NCI-H1436 (cell line): ENCODE measurements at places on chromosomes 2 and 18.

GRCh38 chr2:113274432-113274831 lies 4.3 kb downstream of the PAX8 start:
- no peak for DNase-seq

- DNase-seq, result no peak
These were observed 72.7 kb downstream of the CABLES1 start for GRCh38 chr18:23207994-23208393.

DNA sequence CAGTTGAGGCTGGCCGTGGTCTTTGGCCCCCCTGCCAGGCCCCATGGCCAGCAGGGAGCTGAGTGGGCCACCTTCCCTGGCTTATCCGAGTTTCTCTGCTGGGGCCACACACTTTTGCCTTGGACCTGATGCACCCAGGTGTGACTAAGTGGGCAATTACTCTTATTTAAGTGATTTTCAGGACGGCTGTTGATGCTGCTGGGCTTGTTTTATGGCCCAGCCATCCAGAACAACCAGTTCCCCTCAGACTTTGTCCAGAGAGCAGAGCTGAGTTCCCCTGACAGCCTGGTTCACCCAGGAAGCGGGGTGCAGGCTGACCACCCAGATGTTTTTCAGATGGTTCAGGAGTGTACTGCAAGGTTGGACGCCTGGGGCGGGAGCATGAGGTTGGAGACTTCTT lies 68.8 kb downstream of the GLI2 start:
- DNase-seq, result no peak

GRCh38 chr2:100703739-100704138 lies 116.2 kb upstream of the NPAS2 start:
- DNase-seq, result no peak

- no peak for DNase-seq
These were observed 1.4 kb upstream of the MBD1 start for GRCh38 chr18:50282521-50283335.

DNA sequence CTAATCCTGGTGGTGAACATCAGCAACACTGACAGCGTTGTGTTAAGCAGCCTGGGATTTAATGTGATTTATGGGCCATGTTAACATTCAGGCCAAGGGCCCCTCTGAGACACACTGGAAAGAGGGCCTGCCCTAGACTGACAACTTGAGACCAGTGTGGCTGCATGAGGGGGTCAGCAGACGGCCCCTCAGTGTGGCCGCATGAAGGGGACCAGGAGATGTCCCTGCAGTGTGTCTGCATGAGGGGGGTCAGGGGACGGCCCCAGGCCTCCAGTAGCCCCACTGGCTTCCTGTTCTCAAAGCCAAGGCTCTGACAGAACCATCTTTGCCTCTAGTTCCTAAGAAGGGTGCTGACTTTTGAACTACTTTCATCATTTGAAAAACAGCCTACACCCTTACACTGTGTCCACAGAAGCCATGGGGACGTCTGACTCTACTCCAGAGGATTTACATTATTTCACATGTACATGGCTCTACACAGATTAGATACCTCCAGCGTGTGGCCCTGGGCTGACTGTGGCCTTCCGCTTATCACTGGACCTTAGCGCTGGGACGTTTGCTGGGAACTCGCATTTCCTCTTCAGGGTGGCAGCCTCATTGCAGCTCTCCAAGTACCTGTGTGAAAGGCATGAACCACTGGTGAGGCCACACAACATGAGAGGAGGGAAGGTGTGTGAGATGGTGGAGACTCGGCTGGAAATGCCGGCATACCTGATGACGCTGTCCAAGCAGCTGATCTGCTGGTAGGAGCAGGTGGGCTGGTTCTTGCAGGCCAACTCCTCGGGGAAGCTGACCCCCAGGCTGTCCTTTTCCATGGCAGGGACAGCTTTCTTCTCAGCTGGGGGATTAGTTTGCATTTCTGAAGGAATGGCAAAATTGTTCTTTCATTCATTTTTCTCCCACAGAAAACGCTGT lies 18.2 kb upstream of the HES6 start:
- no peak for DNase-seq

- no peak for DNase-seq
These were observed 100.4 kb upstream of the SATB2 start for GRCh38 chr2:199558156-199558555.

GRCh38 chr2:2757764-2758163 lies 426.7 kb upstream of the MYT1L start:
- DNase-seq, result no peak

DNA sequence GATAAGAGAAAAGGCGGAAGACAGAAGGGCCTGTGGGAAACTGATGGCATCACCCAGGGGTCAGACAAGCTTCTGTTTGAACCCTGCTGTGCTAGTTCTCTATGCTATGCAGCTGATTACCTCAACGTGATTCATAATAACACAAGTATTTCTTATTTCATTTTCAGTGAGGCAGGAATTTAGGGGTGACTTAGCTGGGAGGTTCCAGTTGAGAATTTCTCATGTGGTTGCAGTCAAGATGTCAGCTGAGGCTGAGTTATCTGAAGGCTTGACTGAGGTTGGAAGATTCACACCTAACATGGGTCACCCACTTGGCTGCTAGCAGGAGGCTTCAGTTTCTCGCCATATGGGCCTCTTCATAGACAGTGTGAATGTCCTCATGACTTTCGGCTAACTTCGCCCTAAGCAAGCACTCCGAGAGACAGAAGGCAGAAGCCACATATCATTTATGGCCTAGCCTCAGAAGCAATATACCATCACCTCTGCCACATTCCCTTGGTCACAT lies 34.0 kb upstream of the TMEM131 start:
- DNase-seq, result no peak

GRCh38 chr2:12300019-12300602 lies 416.6 kb upstream of the TRIB2 start:
- DNase-seq, result no peak

DNA sequence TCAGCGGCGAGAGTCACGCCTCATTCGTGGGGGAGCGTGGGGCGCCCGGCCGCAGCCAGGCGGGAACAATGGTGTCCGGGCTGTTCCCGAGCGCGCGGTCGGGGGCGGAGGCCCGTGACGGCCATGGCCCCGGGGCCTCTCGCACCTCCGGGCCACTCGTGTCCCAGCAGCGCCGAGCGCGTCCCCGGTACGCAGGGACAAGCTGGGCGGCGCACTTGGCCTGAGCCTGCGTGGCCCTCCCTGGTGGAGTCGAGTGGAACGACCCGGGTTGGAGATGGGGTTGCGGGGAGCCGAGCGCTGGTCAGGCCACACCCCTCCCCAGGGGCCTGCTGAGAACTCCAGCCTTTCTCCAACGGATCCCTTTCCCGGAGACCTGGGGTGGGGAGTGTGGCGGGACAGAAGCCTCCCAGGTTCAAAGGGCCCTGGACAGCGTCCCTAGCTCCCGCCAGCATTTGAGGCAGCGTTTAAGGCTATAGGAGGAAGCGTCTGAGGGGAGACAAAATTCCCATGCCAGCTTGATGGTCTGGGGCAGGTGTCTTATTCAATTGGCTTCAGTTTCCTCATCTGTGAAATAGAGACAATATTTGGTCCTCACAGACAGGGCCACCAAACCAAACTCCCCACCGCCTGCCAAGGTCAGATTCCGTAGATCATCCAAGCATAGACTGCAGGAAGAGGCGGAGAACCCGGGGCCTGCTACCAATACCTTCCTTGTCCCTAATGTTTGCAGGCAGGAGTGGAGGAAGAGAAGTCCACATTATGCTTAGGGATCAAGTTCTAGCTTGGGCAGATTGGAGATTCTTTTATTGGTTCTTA lies 553 bp downstream of the CNDP2 start:
- peak; percentile 30 for DNase-seq

DNA sequence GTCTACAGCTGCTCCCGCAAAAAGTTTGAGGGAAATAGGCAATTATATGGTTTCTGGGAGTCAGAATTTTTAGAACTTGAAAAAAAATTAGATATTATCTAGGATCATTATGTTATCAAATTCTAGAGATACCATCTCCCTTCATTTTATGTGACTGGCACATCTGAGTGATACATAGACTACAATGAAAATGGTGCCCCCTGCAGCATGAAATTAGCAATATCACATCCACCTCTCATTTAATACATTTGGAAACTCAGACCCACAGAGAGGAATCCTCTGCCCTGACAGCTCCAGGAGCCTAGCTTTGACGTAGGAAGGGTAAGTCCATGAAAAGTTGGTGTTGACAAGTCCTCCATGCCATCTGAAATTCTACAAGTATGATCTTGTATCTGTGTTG lies 381.6 kb downstream of the SUCLG1 start:
- no peak for DNase-seq

DNA sequence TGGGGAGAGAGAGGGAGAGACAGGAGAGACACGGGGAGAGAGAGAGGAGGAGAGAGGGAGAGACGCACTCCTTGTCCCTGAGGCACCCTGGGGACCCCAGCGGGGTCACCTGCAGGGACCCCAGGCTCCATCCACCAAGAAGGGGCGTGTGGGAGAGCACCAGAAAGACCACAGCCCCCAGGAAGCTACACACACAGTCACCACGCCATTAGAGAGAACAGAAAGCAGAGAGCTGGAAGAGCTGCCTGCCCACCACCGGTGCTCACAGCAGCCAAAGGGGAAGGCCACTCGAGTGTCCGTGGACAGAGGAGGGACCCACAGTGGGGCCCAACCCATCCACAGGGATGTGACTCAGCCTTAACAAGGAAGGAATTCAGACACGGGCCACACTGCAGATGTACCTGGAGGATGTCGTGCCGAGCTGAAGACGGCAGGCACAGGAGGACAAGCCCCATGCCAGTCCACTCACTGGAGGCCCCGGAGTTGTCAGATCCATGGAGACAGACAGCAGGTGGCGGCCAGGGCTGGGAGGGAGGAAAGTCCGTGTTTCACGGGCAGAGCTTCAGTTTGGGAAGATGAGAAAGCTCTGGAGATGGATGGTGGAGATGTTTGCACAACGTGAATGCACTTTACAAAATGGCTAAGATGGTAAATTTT lies 11.5 kb upstream of the NFATC1 start:
- DNase-seq, result no peak

DNA sequence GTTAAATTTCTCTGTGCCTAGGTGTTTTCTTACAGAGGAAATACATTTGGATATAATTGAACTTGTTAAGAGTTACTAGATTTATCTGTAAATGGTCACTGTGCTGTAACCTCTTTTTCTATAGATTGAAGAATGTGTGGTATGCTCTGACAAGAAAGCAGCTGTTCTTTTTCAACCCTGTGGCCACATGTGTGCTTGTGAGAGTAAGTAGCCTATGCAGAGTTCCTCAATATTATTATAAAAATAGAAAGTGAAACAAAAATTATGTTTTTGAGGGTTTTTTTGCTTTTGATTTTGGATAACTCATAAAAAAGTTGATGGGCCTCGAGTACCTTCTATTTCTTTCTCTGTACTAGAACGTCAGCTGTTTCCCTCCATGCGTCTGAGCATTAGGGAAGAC lies 112.4 kb downstream of the MIB1 start:
- no peak for DNase-seq

- no peak for DNase-seq
These were observed 13.8 kb downstream of the MLPH start for GRCh38 chr2:237500681-237501424.

DNA sequence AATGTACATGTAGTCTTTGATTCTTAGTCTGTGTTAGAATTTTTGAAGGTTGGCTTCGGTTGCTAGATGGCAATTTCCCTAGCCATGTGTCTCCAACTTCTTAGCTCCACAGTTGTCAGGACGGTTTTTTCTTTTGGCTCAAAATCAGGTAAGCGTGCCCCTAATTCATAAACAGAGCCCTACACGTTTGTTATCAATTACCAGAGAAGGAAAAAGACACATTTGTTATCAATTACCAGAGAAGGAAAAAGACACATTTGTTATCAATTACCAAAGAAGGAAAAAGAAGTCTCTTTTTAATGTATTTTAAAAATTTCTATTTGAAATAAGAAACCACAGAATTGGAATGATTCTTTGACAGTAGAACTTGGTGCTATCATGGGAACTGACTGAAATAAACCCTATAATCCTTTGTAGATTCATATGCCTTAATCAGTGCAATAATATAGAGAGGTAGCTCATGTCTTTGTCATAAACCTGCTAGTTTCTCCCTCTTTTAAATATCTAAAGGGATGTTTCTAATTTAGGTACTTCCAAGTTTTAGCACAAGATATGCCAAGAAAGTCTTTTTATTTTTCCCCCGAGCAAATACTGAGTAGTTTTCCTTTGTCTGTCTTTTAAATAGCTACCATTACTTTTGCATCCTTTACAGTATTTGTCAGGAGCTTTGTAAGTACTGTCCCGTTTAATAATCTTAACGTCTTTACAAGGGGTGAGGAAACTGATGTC lies 35.9 kb downstream of the CAMKMT start:
- no peak for DNase-seq

DNA sequence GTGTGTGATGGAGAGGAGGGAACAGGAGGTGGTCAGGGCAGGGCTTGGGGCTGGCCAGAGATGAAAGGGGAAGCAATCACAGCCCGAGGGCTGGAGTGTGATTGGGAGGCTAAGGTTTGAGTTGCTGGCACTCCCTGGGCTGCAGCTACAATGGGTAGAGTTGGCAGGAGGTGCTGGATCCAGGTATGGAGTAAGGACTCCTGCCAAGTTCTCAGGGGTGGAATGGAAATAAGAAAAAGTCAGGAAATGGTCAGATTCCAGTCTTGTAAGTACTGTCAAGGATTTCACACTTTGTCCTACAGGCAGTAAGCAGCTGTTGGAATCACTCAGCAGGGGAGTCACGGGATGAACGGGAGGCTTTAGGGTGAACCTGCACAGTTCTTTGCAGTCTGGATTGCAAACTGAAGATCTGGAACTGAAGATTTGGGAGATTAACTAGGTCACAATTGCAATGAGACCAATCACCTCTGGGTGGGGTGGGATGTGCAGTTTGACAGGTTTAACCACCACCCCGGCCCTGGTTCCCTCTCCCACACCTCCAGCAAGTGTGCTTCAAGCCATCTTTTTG lies 10.9 kb upstream of the INPP5D start:
- DNase-seq, result no peak

GRCh38 chr2:55486426-55486825 lies 33.1 kb upstream of the CFAP36 start:
- no peak for DNase-seq

DNA sequence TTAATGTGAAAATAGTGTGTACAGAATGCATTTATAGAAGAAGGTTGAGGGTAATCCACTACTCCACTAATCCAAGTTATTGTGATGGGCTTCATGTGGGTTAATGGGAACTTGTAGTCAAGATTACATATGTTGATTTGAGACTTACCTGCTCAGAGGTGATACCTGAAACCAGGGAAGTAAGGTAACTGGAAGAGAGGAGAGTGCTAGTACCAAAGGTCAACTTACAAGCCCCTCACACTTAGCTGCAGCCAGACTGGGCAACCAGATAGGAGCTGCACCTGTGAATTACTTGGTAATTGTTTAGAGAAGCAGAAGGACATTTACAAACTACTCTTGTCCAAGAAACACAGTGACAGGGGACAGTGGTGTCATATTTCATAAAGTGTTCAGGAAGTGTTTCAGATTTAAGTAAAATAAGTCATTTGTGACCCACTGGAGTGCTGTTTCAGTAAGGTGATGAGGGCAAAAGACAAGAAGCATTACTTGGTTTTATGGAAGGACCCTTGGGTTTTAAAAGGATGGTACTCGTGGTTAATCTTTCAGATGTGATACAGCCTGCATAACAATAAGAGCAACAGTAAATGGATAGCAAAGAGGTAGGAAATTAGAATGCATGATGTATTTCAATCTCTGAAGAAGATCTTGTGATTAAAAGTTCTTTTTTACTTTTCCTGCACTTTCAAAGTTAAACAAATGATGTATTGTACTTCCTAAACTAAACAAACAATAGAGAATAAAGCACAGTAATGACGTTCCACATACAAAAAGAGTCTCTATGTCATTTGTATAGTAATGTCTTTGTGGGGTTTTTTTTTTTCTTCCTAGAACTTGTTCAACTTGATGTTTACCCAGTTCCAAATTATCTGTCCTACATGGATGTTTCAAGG lies 189.3 kb downstream of the PHLPP1 start:
- no peak for DNase-seq

GRCh38 chr2:130337735-130338325 lies 4.9 kb upstream of the IMP4 start:
- DNase-seq, result no peak
